ENCODE measurements at places on chromosomes 2 and 18.

DNA sequence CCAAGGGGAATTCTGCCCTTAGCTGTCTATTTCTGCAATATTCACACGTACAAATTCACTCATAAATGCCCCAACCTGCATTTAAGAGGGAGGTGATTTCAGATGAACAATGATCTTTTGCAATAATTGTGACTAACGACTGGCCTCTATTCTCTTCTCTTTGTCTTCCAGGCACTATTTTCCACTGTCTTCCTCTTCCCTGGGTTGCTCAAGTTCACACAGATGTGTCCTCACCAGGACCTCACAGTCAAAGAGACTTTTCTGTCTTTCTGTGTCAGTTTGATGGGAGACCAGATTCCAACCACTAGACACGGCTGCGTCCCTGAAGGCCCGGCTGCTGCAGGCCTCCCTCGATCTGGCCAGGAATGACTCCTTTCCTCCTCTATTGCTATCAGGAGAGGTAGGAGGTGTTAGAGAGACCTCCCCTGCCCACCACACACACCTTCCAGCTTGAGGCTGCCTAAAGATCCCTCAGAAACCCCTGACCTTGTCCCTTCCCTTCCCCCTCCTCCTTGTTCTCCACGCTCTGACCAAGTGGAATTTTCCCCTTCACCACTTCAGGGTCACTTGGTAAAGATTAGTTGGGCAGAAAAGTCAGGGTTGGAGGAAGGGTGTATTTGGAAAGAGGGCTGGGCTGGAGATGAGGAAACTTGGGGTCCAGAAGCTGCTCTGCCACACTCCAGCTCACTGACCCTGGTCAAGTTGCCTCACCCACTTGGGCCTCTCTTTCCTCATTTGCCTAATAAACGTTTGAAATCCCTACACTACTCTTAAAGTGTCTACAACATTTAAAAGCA is 109.2 kb upstream of the COPS8 start:
- DNase-seq, result no peak

GRCh38 chr2:7201851-7202250 is 284.6 kb downstream of the RNF144A start:
- DNase-seq, result no peak

DNA sequence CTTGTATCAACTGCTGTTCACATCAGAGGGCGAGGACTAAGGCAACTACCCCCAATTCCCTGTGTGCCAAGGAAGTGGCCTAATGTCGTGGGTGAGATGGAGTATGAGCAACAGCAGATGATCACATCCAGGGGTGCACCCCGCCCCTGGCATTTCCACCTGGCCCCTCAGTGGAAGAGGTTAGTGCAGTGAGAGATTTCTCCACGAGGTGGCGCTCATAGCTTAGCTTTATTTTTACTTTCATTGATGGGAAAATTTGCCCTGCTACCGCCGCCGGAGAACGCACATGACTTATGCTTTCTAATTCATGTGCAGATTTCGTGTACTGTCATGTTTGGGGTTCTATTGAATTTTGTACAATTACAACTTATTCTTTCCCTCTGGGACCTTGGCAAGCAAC is 470.6 kb upstream of the MEX3C start:
- DNase-seq, result peak; percentile 5

- DNase-seq, result no peak
Measured at GRCh38 chr18:26549263-26550094, 1.1 kb upstream of the KCTD1 start.

GRCh38 chr18:33115917-33116316 is 324.6 kb downstream of the CCDC178 start:
- no peak for DNase-seq

DNA sequence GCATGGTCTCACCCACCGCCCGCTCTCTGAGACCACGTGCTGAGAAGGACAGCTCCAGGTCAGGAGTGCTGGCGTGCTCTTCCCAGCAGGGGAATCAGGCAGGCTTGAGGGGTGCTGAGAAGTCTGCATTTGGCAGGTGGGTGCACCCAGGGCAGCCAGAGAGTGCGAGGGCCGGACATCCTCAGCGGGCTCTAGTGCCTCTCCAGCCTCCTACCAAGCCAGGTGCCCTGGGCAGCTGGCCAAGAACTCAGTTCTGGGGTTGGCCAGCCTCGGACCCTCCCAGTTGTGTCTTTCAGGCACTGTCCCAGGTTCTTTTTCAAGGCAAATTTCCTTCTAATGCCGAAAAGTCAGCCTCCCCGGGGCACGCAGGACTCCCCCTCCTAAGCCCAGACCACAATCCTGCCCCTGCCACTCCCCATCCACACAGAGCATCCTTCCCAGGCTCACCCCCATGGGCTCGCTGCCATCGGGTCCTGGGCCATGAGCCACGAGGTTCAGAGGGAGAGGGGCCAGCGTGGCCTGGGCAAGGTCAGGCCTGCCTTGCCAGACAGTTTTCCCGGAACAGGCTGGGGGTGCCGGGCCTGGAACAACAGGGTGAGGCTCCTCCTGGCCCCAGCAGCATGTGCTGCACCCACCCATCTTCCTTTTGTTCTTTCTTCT is 52.2 kb upstream of the GPC1 start:
- DNase-seq, result no peak

- no peak for DNase-seq
Measured at GRCh38 chr18:44599412-44599811, 81.3 kb upstream of the SETBP1 start.

DNA sequence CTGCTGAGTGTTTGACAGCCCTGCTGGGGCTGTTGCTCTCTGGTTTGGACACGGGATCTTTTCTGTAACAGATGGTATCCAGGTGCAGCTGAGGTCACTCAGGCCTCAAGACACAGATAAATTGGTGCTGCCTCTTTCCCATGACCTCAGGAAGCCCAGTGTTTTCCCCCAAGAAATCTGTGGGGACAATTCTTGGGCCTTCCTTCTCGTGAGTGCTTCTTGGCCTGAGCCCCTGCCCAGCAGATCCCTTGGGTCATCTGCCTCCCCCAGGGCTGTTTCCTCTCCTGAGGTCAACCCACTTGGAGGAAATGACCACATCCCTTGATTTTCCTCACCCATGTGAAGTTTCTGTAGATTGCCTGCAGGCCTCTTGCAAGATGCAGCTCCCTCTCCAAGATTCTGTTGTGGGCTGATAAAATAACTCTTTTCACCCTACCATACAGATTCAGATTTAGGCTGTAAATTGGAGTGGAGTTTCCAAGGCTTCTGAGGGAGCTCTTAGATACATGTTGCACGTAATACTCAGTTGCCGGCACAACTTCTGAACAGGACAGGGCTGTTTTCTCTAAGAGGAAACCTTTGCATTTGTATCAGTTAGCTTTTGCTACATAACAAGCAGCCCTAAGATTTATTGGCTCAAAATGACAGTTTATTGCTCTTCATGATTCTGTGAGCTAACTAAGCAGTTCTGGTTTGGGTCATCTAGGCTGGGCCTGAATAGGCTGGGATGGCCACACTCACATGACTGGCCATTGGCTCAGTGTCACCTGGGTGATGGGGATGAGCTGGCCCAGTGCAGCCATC is 13.1 kb downstream of the ZAP70 start:
- no peak for DNase-seq

DNA sequence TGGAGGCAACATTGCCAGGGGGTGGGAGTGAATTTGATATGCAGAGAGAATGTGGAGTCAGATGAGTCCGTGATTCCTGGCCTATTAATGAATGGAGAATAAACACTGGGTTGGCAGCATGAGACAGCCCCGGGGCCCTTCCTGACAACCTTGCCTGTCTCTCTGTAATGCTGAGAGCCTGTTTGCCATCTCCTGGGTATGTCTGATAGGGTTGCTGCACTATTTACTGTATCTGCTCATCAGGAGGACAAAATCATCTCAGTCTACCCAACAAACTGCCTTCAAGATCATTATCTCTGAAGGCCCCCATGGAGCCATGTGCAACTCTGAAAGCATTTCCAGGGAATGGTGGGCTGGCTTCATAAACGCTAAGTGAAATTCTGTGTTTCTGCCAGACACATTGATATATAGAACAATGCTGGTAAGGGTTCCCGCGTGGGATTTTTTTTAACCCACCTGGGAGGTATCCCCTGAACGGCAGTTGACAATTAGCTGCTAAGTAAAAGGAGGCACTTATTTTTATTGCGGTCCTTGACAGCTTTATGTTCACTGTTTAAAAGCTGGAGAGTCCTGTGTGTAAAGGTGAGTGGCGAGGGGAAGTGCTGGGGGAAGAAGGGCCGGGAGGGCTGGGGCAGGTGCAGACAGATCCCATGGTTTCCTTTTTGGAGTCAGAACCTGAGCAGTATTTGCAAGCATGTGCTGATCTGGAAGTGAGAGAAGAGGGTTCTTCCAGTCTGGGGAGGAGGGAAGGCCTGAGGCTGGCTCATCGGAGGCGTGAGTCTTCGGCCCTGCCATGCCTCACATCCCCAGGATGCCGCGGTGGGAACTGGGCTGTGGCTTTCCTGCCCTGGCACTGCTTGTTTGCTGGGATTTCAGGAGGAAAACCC is 64.8 kb downstream of the ARHGAP25 start:
- no peak for DNase-seq

DNA sequence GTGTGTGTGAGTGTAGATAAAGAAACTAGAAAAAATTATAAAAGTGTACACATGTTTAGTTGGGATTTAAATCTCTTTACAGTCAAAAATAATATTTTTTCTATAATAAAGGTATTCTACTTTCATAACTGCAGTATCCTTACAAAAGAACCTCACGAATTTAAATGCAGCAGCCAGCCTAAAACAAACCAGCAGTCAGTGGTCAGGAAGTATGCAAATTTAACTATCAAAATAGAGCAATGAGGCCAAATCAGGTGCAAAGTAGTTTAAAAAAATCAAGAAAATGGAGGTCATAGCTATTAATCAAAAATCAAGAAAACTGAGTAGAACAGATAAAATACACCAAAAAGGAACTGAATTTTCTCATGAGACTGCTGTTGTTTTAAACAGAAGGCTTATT is 407.1 kb downstream of the CDH19 start:
- DNase-seq, result no peak
